Coronary artery (tissue), 2 donors: ENCODE measurements at places on chromosomes 5 and 9.

DNA sequence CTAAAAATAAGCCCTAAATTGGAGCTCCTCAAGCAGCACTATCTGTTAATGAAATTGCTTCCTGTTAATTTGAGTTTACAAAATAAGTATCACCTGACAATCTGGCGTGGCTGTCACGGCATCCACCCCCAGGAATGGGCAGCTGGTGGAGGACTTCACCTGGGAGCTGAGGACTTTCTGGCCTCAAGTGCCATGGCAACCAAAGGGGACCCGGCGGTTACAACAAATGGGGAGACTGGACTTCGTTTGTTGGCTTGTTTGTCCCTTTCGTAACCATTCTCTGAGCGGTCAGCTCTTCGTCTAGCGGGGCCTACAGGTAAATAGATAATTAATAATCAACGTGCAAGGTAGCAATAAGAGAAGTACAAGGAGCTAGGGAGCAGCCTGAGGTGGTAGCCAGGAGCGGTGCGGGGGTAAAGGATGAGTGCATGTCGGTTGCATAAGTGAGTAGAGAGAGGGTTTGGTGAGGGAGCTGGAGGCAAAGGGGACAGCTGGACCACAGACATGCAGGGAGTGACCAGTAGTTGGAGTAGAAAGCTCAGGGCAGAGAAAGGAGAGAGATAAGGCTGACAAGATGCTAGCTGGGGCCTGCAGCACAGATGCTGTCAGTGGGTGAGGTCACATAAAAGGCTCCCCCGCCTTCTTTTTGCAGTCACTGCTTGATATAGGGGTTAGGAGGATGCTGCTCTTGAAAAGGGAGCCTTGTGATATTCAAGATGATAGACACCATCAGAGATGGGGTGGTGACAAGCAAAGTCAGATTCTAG, 62.5 kb downstream of the HSPA4 start:
- DNase-seq, result no peak

DNA sequence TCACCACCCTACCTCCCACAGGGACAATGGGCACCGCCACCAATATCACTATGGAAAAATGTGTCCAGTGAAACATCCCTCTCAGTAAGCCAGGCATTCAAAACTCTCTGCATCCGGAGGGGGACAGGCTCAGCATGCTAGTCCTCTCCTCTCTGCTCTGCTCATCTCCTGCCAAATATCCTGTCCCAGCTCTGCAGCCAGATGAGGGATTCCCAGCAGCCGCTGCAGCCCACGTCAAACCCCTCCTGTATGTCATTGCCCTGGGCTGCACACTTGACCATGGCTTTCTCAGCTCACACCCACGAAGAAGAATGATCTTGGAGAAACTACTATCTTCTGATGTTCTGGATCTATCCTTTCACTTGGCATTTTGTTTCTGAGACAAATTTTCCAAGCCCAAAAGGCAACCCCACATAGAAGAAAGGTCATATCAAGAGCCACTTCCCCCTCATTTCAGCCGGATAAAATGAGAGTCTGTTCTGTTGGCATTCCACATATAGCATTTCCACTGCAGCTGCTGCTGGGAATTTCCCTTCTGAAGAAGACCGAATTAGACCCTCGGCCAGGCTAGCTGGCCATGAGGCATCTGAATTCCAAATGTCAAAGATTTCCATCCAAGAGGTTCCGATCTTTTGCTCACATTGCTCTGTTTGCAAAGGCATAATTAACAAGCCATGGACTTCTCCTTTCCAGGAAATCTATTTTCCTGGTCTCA, 338.0 kb downstream of the ACTL7B start:
- DNase-seq, result no peak

- DNase-seq, result no peak
Observed at GRCh38 chr9:131887680-131888079, 147.8 kb upstream of the RAPGEF1 start.

GRCh38 chr9:22049411-22049810, 40.3 kb upstream of the CDKN2B start:
- no peak for DNase-seq

DNA sequence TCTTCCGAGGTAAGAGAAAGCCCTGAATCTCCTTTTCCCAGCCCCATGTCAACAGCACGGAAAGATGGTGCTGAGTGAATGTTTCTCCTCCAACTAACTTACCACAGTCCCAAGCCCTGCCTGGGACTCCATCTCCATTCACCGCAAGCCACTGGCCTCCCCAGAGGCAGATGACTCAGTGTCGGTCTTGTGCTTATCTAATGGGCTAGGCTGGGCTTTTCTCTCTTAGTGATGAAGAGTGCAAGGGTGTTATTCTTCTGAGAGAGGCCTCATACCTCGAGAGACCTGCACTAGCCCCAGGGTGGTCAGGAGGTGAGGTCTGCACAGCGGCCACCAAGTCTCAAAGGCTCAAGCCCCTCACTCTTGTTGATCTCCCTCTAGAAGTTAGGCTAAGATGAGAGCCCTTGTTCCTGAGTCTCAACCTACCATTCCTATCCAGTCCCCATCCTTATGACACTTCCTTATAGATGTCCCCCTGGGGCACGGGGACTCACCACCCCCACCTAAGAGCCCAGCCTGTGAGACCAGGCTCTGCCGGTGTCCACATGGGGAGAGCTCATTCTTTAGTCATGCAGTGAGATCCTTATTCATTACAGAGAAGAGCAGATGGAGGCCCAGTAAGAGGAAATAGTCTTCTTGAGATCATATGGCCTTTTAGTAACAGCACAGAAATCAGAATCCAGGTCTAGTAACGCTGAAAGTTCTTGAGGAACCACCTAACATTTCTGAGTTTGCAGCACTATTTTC, 127.0 kb downstream of the SAXO1 start:
- DNase-seq, result no peak

GRCh38 chr9:115986508-115986907, 167.1 kb upstream of the PAPPA start:
- no peak for DNase-seq

- no peak for DNase-seq
Observed at GRCh38 chr5:31471916-31472315, 60.0 kb downstream of the DROSHA start.

DNA sequence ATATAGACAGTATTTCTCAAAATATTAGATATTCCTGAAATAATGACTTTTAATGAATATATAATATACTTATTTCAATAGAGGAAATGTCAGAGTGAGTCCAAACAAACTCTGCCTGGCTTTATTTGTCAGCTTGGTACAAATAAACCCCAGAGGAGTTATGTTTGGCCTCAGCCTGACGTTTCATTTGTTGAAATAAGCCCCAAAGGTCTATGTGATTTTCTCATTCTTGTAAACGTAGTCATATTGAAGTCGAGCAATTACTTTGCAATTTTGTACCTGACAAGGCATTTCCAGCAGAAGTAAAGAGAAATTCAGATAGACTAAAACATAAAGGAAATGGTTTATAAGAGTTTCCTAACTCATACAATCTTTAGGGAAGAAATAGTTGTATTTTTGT, 57.9 kb downstream of the MCCC2 start:
- no peak for DNase-seq

DNA sequence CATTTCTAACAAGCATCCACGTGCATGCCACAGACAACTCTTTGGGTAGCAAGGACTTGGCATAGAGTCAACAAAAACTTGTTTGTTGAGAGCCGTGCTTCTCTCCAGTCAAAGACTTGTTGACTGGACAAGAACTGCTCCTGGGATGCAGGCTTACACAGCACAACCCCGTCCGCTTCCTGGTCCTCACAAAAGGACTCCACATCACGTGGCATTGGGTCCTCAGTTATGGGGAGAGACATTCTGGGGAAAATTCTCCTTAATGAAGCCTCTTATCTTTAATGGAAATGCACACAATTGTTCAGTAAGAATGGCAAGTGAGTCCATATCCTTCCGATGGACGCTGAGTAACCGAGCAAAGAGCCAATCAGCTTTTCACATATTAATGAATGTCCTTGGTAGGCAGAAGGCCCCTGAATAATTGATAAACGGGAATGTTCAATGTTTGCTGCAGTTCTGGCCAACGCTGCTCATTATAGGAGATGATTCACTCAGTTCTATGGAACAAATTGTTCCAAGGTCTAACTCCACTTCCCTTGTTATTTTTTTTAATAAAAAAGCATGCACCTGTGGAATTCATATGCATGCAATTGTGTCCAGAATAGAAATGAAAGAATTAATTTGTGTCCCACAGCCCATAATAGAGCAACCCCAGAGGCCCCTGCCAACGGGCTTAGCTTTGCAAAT, 97.0 kb upstream of the ZNF366 start:
- no peak for DNase-seq

DNA sequence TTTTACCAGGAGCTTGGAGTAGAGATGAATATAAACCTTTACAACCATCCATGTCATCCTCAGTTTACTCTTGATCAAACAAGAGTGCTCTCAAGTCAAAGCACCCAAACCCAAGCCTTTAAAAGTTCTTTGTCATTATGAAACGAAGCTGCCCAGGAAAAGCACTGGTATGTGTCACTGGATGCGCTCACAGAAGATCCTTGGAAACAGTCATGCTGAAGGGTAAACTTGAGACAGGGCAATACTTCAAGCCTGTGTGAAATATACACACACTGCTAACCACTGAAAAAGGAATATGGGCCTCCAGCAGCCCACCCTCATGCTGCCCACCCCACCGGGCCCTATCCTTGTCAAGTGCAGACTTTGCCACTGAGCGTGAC, 84.5 kb downstream of the PRRT1B start:
- no peak for DNase-seq

DNA sequence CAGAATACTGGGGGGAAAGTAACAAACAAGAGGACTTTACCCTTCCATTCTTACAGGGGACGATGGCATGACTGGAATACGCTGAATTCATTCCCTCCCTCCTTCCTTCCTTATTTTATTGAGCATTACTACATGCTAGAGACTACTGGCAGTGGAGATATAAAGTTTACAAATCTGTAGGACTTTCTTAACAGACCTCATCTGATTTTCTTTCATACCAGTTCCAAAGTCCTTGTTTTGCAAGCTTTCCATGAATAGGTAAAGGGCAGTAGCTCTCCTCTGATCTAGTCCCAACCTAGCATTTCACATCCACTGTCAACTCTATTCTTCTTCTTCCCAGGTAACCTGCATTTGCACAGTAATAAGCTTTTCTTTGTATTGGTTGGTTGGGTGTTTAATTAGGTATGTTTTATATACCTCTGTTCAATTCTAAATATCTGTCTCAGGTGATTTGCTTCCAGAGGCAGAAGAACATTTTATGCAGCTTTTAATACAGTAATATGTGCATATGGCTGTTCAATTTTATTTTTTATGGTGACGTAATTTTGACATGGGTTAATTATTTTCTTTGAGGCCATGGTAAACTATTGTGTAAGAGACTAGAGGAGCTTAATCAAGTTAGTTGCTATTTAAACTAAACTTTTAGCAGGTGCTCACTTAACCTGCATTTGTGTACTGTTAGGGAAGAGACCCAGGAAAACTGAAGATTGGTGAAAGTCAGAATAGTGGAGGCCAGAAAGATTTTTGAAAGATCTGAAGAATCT, 150.9 kb downstream of the ARHGAP26 start:
- no peak for DNase-seq

DNA sequence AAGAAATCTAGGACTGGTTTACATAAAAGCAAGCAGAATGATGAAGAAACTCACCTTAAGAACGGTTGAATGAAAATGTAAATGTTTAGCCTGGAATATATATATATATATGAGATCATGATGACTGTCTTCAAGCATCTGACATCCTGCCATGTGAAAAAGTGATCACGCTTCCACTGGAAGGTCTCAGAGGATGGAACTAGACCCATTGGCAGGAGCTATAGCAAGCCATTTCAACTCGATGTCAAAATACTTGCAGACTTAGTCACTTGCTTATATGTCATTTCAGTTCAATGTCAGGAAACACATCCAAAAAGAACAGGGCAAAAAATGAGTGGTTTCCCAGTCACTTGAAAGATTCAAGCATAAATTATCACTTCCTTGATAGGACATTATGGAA, 22.2 kb upstream of the TMEM161B start:
- no peak for DNase-seq

DNA sequence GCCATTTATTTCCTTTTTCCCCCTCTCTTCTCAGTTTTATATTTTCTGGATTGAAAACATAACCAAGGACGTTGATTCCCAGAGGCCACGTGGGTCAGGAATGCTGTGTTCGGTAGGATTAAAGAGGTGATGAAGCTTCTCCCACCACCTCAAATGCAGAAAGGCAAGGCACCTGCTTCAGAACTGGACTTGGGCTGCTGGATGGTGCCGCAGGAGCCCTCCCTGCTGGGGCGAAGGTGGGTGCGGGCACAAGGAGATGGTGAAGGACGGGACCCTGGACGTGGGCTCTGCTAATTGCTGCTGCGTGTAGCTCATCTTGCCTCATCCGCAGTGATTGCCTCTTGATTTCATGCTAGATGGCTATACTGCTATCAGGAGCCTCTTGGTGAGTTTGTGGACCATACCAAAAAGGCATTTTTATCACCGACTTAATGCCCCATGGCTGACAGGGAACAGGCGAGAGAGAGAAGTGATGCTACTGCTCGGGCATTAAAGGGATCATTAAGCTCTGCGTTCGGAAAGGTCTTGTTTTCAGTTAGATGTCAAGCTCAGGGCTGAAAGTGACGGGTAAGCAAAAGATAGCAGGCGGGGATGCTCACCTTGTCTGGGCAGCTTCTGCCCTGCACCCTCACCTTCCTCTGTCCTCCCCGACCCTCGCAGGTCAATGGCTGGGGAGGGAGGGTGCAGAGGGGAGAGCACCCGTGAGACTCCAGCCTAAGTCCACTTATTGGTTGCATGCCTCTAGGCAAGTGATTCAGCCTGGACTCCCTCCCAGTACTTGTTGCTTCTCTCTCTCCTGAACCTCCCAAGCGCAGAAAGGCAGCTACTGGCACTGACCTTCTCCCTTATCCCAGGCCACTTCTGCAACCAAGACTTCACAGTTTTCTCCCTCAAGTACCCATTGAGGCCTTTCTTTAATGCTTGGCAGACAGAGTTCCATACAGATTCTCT, 71.6 kb upstream of the FSTL4 start:
- peak; percentile 43 for DNase-seq

DNA sequence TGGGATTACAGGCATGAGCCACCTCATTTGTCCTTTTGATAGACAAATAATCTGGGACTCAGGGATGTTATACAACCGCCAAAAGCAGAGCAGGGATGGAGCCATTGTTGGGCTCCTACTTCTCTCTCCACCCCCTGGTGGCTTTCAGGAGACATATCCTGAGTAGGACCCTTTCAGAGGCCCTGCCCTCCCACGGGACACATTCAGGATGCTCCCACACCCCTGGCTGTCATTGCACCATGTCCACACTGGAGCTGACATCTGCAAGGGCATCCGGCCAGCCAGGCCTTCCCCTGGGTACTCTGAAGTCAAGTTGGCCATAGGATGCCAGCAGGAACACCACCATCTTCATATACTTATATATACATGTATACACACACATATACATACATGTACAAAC, 181.8 kb downstream of the SYK start:
- DNase-seq, result no peak

DNA sequence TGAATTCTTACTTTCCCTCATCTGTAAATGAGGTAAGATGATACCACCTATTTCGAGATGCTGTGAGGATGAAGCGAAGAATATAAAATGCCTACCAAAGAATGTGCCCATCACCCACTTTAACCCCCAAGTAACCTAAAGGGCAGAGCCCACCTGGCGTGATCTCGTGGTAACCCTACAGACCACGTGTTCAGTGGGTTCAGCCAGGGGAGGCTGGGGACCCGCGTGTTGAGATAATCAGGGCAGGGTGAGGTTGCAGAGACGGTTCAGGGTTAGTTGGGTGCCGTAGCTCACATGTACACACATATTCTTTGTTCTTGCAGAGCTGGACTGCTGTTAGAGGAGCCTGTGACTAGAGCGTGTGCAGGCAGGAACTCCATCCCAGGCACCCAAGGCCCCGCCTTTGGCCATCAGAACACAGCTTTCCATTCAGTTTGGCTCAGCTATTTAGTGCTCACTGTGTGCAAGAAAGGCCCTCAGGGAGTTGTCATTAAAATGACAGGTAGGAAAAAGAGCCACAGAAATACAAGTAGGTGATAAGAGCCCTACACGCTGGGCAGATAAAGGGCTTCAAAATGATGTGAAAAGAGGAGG, 56.5 kb upstream of the HAND1 start:
- DNase-seq, result no peak
